ENCODE measurements at places on chromosomes 2 and 18.

DNA sequence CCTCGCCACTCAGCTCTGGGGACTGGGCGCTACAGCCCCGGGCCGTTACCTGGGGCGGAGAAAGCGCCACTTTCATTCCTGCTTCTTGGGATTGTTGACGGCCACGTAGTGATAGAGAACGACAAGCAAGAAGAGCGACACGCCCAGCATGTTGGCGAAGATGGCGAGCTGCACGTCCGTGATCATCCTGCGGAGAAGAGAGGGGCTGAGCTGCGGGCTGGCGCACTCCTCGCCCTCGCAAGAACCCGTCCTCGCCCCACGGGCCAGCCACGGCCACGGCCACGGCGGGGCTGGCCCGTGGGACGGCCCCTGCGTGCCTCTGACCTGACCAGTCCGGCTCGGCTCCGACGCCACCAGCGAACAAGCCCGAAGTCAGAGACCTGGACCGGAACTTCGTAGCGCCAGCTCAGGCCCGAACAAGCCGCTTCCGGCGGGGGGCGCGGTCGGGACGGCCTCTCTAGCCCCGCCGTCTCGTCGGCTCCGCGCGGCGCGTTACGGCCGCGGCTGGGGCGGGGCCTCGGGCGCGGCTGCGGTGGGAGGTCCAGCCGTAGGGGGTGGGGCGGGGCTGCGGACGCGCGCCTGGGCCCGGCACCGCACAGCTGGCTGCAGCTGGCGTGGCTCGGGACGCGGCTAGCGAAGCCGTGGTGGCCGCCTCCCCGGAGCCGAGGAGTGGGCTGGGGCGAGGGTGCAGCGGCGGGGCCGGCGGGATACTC, at the start of gene OST4:
TSS of gene OST4 (minus strand) at position 378 of the 713 bp plus-strand sequence.
- DNase-seq: peak; percentile 90

GRCh38 chr2:211503856-211504255, 947.5 kb downstream of the CPS1 start:
- no peak for DNase-seq

- DNase-seq: no peak
Measured at GRCh38 chr2:68591225-68591624, 52.2 kb upstream of the PROKR1 start.

DNA sequence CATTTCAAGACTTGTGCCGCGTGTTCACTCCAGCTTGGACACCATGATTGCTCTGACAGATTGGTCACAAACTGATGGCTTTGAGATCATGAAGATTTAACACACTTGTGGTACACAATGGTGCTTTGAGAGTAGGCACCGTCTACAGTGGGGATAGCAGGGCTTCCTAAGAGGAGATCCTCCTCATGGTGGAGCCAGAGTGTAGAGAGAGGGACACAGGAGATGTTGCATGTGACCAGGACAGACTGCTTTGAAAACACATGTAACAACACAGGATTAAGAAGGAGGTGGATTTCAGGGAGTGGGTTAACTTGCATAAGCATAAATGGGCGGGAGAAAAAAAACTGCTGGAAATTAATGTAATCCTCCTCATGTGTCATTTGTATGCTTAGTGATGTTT, 95.7 kb upstream of the LINC00305 start:
- no peak for DNase-seq

GRCh38 chr2:128793404-128793803, 474.7 kb upstream of the HS6ST1 start:
- no peak for DNase-seq

GRCh38 chr2:78093436-78093835, 571.3 kb upstream of the LRRTM4 start:
- DNase-seq: no peak

DNA sequence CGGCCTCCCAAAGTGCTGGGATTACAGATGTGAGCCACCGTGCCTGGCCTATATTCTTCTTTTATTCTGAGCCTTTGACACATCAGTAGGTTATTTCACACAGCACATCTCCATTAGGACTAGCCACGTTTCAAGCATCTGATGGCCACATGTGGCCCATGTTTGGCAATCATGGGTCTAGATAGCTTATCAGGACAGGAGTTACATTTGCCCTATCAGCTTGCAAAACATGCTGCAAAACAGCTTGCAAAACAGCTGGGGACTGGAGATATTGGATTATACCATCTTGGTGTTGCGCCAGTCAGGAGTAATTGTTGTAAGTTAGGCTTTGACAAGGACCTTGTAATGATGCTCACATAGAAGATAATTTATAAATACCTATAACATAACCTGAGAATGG, 94.9 kb downstream of the GBX2 start:
- DNase-seq: no peak

- DNase-seq: no peak
Measured at GRCh38 chr2:18362696-18363095, 197.8 kb downstream of the RDH14 start.

- DNase-seq: no peak
Measured at GRCh38 chr2:1600191-1601066, 143.9 kb downstream of the PXDN start.

DNA sequence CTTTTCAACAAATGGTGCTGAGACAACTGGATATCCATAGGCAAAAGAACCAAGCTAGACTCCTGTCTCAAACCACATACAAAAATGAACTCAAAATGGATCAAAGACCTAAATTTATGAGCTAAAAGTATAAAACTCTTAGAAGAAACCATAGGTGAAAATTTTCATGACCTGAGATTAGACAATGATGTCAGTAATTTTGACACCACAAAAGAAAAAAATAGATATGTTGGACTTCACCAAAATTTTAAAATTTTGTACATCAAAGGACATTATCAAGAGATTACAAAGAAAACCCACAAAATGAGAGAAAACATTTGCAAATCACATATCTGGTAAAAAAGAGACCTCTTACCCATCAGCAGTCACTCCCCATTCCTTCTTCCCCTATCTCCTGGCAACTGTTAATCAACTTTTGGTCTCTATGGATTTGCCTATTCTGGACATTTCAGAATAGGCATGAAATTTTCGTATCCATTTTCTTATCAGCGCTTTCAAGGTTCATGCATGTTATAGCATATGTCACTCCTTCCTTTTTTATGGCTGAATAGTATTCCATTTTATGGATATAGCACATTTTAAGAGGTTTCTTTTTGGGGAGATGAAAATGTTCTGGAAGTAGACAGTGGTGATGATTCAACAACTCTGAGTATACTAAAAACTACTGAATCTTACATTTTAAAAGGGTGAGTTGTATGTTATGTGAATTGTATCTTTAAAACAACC, 43.3 kb downstream of the FAM178B start:
- DNase-seq: no peak

- DNase-seq: no peak
Measured at GRCh38 chr2:69138793-69139459, 125.9 kb downstream of the ANTXR1 start.

GRCh38 chr18:46148810-46149209, 44.6 kb downstream of the HAUS1 start:
- DNase-seq: peak; percentile 41

- DNase-seq: no peak
Measured at GRCh38 chr2:143144813-143145455, 15.7 kb downstream of the ARHGAP15 start.

DNA sequence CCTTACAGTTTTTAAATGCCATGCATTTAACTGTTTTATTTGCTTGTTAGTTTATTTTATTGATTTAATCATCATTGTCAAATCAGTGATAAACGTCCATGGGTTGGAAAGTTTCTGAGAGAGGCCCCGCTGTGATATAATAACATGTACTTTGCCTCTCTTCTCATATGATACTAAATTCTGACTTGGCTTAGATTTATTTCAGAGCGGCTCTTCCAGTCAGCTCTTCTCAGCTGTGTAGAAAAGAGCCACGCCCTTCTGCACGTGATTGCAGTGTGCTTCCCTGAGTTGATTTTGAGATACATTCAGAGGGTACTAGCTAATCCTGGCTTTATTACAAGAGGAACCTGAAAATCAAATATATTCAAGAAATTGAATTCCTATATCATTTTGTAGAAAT, 218.6 kb downstream of the KCNE4 start:
- no peak for DNase-seq

DNA sequence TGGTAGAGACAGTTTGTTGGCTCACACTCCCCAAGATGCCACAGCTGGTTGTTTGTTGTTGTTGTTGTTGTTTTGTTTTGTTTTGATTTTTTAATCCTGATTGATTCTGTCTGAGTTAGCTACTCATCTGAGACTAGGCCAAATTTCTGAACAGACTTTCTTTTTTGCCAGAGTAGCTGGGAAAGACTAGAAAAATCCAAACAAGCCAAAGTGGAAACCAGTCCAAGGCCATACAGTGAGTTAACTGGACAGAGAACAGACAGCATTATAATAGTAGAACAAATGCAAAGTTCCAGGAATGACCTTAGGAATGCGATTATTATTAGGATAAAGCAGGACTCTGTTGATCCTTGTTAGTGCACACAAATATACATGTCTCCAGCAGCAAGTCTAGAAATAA, 43.8 kb upstream of the CYP26B1 start:
- no peak for DNase-seq

- DNase-seq: no peak
Measured at GRCh38 chr18:39558658-39559057, 1993.1 kb upstream of the CELF4 start.

Measured in CD4-positive, alpha-beta T cell treated with Interleukin-4 for 1 hour (primary cell).